ENCODE measurements at places on chromosomes 1 and 21. TPM values are rescaled to one million over a fixed set of nuclear protein-coding genes. Genes with fewer than 3 reads are reported as not detected.

DNA sequence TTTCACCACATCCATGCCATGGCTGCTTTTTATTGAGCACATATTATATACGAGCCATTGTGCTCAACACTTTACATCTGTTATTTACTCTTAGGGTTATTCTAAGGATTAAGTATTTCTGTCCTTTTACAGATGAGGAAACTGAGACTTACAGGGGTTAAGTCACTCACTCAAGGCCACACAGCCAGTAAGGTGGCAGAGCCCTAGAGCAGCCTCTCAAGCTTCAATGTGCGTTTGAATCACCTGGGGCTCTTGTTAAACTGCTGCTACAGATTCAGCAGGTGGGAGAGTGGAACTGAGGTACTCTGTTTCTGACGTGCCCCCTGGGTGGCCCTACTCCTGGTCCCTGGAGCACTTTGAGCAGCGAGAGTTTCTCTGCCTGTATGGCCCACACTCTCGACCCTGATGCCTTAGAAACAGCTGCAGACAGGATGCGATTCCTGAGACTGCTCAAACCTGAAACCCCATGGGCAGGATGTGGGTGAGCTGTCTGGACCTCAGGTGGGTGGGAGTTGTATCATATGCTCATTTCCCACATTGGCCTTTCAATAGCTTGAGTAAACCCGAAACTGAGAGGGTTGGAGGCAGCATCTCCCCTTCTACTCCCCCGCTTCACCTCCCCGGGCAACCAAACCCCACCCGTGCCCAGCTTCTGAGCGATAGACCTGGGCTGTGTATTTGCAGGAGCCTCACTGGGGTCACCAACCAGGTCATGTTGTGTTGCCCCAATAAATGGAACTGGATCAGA lies 59.3 kb downstream of the MAN1C1 start:
- peak; percentile 59 for DNase-seq

DNA sequence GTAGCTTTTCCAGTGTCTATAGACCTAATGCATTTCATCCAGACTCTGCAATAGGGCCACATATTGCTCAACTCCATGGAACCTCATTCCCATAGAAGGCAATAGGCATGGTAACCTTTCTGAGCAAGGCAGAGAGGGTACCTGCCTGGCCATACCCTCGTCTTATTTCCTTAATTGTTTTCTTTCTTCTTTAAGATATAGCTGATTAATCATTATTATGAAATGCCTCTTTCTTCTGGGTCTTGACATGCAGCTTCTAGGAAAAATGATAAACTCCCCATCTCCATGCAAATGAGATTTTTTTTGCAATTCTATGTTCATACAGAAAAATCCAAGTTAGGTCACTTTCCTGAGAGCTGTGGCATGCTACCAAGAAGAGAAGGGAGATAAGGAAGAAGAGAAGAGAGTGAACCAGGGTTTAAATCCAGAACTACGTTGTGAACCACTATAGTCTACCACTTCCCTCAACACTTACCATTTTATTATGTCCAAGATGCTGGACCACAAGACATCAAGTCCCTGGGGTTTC lies 33.0 kb upstream of the IL20 start:
- no peak for DNase-seq

DNA sequence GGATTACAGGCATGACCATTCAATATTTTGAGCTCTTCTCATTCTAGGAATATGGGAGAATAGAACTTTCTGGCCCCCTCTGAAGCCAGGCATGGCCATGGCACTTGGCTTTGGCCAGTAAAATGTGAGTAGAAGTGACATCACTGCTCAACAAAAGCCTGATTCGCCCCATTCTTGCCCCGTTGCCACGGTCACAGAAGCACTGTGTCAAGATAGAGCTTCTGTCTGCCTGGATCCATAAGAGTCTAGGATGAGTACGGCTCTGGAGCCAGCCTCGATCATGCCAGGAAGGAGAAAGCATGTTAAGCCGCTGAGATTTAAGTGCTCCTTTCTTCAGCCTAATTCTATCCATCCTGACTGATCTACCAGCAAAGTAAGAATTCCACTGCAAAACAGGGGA lies 113.1 kb downstream of the TIAM1 start:
- DNase-seq, result no peak

DNA sequence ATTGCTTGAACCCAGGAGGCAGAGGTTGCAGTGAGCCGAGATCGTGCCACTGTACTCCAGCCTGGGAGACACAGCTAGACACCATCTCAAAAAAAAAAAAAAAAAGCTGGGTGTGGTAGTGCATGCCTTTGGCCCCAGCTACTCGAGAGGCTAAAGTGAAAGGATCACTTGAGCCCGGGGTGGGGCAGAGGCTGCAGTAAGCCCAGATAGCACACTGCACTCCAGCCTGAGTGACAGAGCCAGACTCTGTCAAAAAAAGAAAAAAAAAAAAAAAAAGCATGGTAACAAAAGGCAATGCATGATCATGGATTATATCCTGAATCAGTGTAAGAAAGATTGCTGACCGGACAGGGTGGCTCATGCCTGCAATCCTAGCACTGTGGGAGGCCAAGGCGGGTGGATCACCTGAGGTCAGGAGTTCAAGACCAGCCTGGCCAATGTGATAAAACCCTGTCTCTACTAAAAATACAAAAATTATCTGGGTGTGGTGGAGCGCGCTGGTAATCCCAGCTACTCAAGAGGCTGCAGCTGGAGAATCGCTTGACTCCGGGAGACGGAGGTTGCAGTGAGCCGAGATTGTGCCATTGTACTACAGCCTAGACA lies 76.3 kb downstream of the RUSC1 start:
- DNase-seq, result no peak

GRCh38 chr1:84117868-84118267 lies 26.2 kb upstream of the PRKACB start:
- DNase-seq, result no peak

DNA sequence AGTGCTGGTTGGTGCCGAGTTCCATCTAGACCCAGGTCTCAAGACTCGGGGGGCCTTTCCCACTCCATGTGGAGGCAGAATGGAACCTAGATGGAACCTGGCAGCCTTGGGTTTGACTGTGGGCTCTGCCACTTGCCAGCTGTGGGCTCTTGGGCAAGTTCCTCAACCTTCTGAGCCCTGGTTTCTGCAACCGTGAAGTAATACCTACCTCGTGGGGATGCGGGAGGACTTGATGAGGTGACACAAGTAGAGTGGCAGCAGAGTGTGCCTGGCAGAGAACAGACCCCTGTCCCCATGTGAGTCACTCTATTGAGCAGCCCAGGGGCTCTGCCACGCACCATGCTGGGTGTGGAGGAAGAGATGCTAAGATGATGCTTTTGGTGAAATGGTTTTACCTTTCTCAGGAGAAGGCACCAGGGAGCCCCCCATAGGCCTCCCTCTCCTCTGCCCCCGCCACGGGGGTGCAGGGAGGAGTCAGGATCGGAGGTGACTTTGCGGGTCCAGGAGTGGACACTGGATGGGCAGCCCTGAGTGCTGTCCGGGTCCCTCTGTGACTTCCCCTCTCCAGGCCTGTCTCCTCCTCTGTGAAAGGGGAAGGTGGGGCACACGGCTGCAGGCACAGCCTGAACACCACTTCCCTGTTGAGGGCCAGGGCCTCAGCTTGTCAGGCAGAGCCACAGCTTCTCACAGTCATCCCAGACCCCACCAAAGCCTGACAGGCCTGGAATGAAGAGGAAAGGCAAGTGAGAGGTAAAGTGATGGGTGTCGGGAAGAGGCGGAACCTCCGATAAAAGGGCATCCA lies 36.7 kb upstream of the EDN2 start:
- DNase-seq, result no peak

GRCh38 chr1:19484798-19485361 lies 459 bp downstream of the CAPZB start:
- no peak for DNase-seq

DNA sequence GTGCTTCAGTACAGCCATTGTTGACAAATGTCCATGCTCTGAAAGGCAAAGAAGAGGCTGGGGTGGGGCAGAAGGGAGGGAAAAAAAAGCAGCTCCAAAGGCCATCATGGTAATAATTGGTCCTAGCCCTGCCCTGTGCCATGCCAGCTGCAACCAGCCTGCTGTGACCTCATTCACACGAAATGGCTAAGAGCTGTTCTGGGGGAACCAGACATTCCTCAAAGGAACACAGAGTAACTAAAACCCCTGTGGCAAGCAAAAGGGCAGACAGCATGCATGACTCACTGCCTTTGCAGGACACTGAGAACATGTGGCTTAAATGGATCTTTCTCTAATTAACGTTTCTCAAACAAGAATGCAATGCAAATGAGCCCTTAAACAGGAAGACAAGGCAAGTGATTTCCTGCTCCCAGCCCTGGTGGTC lies 42.3 kb downstream of the STYXL2 start:
- DNase-seq, result no peak

- no peak for DNase-seq
These were observed 2.1 kb downstream of the SDE2 start for GRCh38 chr1:225996946-225997545.

- DNase-seq, result no peak
These were observed 463 bp upstream of the PRRC2C start for GRCh38 chr1:171484760-171485374.

DNA sequence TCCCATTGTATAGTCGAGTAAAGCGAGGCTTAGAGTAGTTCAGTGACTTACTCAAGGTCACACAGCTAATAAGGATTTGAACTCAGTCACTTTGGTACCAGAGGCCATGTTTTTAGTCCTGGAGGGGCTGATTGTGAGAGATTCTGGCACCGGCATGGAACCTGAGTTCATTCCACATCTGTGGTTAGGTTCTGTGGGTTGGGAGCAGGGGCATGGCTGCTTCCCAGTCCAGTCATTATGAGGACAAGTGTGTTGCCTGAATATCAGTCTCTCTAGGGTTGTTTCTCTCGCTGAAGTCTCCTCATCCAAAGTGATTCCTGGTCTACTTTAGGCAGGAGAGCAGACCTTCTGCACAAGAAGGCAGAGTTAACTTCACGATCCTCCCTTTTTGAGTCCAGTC lies 90.6 kb downstream of the C1orf94 start:
- DNase-seq, result no peak

- DNase-seq, result no peak
These were observed 38.8 kb downstream of the LUZP1 start for GRCh38 chr1:23129846-23130245.

DNA sequence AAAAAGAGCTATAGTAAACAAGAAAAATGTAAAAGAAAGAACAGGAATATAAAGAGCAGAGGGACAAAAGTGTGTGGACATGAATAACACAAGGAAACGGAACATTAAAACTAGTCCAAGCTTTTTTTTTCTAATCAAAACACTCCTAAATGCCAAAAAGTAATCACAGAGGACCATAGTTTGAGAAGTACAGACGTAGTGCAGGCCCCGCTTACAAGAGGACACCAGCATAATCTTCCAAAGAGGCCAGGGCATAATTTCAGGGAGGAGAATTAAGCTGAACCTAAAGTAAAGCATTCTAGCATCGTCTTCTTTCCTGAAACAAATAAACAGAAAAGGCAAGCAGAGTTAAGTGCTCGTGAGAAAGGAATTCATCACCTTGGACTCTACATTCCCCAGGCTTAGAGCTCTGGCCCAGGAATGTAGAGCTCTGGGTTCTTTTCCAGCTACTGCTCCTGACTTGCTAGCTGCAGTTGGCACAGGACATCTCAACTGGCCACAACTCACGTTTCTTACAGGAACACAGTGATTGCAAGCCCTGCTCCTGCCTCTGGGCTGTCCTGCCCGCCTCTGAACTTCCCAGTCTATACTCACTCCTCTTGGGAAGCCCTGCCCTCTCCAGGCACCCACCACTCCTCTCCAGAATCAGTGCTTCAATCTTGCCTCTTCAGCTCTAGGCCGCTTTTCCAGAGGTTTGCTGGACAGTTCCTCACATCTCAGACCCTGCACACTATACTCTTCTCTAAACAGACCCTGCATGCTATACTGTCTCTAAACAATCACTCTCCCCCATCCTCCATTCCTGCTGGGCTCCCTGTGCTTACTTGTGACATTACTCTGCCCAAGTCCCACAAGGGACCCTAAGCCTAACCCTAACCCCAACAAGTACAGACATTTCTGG lies 9.8 kb downstream of the RGS8 start:
- DNase-seq, result no peak

DNA sequence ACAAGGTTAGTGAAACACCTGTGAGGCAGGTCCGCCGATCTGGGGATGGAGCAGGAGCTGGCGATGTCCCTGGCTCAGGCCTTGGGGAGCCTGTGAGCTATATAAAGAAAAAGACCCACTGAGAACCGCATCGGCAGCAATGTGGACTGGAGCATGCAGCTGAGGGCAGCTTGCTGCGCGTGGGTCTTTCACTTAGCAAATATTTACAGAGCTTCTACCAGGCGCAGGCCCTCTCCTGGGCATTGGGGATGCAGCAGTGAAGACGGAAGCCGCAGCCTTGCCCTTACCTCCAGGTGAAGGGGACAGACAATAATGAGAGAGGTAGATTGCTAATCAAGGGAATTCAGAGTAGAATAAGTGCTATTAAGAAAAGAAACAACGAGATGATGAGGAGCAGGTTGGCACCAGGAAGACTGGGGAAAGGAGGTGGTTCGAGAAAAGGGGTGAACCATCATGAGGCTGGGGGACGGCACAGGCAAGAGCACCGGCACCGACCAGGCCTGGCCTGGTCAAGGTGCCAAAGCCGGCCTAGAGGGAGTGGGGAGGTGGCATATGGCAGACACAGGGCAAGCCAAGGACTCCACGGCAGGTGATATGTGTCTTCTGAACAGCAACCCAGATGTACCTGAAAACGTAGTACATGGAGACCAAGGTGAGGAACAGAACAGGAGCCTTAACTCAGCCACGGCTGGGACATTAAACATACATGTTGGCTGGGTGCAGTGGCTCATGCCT lies 60.7 kb upstream of the PAX7 start:
- no peak for DNase-seq

- DNase-seq, result no peak
These were observed 212.1 kb downstream of the GPR52 start for GRCh38 chr1:174659823-174660222.

DNA sequence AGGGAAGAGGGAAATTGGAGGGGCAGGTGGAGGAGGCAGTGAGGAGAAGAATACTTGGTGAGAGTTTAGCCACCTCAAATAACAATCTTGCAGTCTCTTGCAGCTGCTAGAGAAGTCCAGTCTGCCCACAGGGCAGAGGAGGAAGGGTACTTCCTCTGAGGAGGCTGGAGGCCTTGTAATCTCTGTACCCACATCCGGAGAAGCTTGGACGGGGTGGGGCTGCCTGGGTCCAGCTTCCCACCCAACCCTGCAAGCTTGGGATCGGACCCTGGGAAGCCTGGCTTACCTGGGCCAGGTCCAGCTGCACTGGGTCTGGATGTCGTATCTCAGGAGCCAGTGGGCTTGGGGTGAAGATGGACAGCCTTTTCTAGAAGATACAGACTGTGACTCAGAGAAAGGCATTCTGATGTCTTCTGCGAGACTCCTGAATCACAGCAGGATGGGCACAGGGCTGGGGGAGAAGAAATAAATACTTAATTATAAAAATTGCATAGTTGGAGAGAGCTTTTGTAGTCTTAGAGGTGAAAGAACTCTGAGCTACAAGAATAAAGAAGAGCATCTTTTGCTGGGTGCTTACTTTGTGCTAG lies 111.8 kb upstream of the JUN start:
- DNase-seq, result no peak

Gene FAM72D
- not detected for total RNA-seq

Gene KIF14
- 0.05 TPM for total RNA-seq

Gene LMNA
- total RNA-seq, result 281 TPM

Gene MAP3K7CL
- total RNA-seq, result 2.3 TPM

Gene ROR1
- total RNA-seq, result not detected

Gene PLA2G2C
- not detected for total RNA-seq
